NCI-H146 (cell line): ENCODE measurements at places on chromosomes 12 and 14.

DNA sequence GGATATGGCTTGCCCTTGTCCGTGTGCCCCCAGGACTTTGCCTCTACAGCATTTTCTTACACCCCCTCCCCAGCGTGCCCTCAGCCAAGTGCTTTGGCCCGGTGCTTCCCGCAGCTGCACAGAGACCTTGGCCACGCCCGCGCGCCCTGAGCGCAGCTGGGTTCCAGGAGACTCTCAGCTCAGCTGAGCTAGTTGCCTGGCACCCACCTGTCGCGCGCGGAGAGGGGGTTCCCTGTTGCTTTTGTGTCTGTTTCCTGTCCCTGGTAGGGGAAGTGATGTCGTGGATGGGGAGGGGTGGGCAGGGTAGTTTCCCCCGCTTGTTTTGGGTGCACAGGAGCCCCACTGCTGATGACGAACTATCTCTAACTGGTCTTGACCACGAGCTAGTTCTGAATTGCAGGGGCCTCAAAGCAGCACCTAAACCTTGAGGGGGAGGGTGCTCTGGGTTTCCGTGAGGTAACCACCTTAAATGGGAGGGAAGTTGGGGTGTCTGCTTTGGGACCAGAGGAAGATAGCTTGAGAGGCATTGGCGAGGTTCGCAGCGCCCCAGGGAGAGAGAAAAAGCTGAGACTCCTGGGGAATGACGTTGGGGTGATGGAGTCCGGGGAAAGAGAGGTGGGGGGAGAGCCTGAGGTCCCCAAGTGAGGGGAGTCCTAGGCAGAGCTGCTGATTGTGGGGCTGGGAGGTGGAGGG, 1.5 kb downstream of the DIO3 start:
- no peak for DNase-seq

DNA sequence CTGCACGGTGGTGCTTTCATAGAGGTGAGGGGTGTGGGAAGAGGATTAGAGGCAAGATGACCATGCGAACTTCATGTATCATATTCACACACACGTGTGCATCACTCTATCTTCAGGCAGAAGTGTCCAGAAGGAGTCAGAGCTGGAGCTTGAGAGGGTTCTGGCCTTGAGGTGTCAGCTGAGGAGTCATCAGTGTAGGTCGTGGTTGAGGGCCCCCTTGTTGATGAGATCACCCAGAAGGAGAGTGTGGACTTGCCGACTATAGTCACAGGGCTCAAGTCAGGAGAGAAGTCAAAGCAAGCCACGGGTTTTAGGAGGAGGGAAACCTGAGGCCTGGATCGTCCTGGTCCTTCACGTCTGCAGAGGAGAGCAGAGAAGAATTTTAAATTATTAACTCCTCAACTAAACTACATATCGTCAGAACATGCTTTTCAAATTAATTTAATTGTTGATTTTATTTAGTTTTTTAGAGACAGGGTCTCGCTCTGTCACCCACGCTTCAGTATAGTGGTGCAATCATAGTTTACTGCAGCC, 25.4 kb downstream of the EML1 start:
- no peak for DNase-seq

DNA sequence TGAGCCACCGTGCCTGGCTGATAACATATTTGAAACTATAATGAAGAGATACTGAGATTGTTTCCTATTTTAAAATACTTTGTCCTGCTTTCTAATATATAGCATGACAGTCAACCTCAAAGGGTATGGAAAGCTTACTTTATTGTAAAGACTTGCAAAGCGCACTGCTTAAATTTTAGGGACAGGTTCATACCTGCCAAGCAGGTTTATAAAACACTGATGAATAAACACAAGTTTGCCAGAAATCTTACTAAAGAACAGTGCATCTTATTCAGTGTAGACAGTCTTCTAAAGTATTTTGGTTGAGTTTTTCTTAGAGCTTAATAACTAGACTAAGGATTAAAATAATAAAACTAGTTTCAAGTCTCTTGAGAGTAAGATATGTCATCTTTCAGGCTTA, 4.8 kb downstream of the C12orf71 start:
- no peak for DNase-seq

DNA sequence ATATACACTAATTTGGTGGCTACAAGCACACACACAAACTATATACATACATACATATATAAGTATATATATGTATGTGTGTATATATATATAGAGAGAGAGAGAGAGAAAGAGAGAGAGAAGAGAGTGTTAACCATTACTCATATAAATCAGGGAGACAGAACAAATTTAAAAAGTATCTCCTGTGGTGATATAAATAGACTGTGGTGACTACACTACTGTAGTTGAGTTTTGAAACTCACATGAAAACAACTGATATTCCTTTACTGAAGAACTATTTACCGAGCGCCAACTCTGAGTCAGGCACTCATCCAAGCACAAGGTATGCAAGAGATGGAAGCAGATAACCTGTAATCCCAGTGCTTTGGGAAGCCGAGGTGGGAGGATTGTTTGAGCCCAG, 67.3 kb upstream of the ANO6 start:
- DNase-seq: no peak

GRCh38 chr14:89386212-89386886, 30.7 kb downstream of the FOXN3 start:
- no peak for DNase-seq

- no peak for DNase-seq
Observed at GRCh38 chr12:4202918-4203317, 70.6 kb upstream of the CCND2 start.

DNA sequence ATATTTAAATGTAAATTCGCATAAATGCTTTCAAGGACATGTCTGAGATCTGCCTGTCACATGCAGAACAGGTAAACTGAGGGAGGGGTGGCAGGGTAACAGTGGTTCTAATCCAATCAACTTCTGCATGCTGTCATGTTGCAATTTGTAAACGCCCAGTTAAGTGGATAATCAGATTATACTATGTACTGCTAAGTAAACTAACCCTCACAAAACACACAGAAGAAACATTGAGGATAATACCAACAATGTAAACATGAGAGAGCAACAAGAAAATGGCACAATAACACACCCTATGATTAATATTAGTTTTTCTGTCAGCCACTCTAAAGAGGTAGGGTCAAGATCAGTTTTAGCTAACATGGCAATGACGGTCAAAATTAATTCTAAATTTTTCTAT, 123.7 kb downstream of the KIF21A start:
- DNase-seq: no peak

GRCh38 chr14:31387091-31387490, 33.3 kb downstream of the HEATR5A start:
- DNase-seq: no peak

- DNase-seq: no peak
Observed at GRCh38 chr12:94990222-94990621, 13.3 kb downstream of the NDUFA12 start.

DNA sequence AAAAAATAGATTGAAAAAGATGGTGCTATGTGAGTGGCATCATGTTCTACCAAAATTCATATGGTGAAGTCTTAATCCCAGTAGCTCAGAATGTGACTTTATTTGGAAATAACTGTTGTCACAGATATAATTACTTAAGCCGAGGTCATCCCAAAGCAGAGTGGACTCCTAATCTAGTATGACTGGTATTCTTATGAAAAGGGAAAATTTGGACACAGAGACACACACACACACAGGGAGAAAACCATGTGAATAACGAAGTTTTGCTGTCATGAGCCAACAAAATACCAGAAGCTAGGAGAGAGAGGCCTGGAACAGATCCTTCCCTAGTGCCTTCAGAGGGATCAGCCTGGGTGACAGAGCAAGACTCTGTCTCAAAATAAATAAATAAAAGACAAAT, 62.6 kb downstream of the FAR2 start:
- no peak for DNase-seq

DNA sequence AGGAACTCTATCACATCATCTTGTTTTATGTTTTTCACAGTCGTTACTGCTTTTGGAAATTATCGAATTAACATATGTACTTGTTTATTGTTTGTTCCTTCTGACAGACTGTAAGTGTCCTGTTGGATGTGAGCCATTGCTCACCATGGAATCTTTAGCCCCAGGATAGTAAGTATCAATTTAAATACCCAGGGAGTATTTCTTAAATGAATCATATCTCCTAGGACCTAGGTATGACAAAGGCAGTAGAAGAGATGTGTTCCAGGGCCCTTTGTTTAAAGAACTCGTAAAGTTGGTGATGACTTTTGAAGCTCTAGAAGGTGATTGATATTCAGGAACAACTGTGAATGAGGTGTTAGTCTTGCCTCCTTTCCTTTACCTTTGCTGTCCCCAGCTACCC, 30.3 kb upstream of the STRAP start:
- DNase-seq: no peak

- DNase-seq: no peak
Observed at GRCh38 chr12:60822580-60822979, 1226.8 kb downstream of the SLC16A7 start.

DNA sequence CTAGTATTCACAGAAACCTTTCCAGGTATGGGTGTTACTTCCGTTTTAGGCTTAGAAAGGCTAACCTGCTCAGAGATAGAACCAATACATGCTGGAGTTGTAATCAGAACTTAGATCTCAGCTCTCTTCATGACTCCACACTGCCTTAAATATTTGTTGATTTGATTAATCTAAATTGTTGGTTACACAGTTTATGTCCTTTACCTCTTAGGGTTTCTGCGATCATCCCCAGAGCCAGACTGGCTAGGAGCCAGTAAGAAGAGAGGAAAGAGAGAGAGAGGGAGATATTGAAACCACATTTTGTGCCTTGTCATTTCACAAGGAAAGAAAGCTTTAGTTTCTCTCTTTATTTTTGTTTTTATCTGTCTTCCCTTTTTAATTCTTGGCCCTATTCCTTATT, 16.8 kb upstream of the MGP start:
- DNase-seq: no peak

- DNase-seq: peak; percentile 1
Observed at GRCh38 chr14:86013641-86014040, 483.7 kb downstream of the FLRT2 start.

DNA sequence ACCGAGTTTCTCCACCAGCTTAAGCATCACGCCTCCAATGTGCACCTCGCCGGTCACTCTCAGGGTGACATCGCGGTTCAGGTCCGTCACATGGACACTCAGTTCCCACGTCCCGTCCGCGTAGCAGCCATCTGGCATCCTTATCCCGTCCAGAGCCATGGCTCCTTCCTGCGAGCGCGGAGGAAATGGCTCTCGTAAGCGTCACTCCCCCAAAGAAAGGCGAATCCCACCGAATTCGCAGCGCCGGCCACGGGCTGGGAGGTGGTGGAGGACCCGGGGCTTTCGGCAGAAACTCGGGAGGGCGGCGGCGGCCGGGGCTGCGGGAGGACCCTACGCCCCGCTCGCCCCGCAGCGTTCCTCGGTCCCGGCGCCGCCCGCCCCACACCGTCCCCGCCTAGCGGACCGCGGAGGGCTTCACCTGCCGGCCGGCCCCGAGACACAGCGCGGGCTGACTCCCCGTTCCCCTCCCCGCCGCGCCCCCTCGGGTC, 396 bp downstream of the FERMT2 start:
- DNase-seq: peak; percentile 16

- DNase-seq: peak; percentile 90
Observed at GRCh38 chr12:12333407-12334366, 16.4 kb downstream of the MANSC1 start.

- DNase-seq: no peak
Observed at GRCh38 chr12:18868717-18869116, 130.8 kb downstream of the CAPZA3 start.

DNA sequence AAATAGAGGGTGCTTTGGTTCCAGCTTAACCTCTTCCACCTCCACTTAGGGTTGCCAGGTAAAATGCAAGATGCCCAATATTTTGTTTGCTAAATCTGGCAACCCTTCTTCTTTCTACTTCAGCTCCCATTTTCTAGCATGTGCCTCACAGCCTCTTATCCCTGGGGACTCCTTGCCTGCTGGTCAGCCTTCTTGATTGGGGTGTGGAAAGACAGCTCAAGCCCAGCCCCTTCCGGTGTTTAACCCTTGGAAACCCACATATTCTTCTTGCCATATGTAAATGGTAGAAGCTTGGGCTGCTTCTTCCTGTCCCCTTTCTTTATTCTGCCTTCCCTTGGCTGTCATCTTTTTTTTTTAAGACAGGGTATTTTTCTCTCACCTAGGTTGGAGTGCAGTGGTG, 5.7 kb downstream of the SPIC start:
- no peak for DNase-seq

DNA sequence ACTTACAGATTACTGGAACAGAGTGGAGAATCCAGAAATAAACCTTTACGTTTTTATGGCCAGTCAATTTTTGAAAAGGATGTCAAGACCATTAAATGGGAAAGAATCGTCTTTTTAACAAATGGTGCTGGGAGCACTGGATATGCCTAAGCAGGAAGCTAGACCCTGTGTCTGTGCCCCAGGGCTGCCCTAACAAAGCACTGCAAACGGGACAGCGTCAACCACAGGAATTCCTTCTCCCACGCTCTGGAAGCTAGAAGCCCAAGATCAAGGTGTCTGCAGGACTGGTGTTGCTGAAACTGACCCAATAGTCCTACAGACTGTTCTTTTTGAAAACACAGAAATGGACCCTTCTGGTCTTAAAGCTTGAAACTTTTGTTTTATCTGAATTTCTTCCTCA, 9.3 kb upstream of the TMEM121 start:
- no peak for DNase-seq

DNA sequence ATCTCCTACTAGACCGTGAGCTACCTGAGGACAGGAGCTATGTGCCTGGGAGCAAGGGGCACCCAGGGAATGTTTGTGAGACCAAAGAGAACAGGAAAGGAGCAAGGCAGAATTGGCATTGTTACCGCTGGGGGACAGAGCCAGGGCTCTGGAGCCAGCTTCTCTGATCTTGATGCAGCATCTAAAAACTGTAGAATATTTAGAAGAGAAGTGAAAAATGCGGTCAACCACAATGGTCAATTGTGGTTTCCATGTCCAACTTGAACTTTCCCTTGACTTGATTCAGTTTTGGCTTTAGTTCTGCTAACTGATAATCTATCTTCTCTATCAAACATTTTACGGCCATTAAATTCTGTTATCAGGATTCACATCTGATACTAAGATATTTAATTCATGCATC, 201.2 kb downstream of the ANO4 start:
- DNase-seq: no peak

DNA sequence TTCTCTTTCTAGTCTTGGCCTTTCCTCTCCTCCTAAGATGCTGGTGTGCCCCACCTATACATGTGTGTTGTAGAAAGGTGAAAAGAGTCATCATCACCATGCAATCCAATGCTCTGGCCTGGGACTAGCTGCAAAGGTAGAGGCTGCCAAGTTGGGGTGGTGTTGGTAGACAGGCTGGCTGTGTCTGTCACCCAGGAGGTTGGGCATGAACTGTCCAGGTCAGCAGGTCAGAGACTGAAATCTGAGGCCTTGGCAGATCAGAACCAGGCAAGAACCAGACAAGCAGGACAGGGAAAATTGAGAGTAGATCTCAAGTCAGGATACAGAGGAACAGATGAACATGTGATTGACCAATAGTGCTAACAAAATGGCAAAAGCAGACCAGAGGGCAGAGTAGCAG, 26.2 kb downstream of the L2HGDH start:
- DNase-seq: no peak

DNA sequence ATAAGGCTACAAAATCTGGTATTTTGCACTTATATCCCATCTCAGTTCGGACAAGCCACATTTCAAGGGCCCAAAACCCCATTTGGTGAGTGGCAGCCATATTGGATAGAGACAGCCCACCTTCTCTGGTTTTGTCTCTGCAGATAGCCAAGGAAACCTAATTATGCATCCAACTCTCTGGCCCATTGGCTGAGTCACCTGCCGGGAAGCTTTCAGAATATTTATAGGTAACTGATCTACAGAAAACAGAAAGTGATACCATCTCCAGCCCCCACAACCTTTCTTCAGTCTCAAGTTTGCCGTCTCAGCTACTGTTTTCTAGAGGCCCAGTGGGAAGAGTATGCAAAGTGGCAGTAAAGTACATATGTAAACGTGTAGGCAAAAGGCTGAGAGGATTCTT, 33.7 kb upstream of the PPP1CC start:
- no peak for DNase-seq
